Natural killer cell (primary cell): ENCODE measurements at places on chromosomes 3 and 15.

- DNase-seq = no peak
Observed at GRCh38 chr3:101203411-101203810, 117.0 kb downstream of the IMPG2 start.

DNA sequence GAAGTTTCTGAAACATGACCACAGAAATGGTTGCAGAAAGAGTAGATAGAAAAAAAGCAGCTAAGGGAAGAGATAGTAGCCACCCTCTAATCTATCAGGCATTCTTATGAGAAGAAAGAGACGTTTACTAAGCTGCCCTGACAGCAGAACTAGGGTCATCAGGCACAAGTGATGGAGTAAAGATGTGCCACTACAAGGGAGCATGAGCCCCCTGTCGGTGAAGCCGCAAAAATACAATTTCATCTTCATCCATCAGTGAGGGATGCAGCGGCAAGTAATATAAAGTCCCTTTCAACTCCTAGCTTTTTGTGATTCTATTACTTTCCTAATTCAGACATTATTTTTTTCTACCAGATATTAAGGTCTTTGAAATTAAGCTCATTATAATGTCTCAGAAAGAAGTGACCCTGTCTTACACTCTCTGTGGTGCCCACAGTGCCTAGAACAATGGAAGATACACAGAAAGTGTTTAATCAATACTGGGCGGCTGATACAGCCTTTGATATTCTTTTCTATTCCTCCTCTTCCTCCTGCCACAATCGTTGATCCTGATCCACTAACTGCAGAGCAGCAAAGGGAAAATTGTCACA, 651.6 kb downstream of the NTRK3 start:
- DNase-seq = no peak

GRCh38 chr3:191455257-191455952, 5.6 kb upstream of the PYDC2 start:
- DNase-seq = no peak

GRCh38 chr3:48469046-48469915, 22.7 kb downstream of the ATRIP start:
- no peak for DNase-seq

- no peak for DNase-seq
Observed at GRCh38 chr15:28079313-28079969, 19.7 kb downstream of the OCA2 start.

- DNase-seq = no peak
Observed at GRCh38 chr15:61327019-61327631, 98.0 kb upstream of the RORA start.

DNA sequence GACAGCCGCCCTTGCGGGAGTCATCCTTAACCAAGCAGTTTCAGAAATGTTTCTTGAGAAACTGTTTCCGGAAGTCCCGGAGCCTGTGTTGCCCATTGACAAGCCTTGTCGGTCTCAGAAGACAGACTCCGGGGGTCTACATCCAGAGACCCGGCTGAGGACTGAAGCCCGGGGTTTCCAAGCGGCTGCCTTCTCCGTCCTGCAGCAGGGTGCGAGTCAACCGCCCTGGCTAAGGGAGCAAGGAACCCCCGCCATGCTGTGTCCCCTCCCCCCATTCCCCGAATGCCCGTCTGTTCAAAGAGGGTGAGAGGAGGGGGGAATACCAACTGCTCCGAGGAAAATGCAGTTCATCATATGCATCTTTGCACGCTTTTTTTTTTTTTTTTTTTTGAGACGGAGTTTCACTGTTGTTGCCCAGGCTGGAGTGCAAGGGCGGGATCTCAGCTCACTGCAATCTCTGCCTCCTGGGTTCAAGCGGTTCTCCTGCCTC, 61.6 kb downstream of the ATP1B3 start:
- DNase-seq = no peak

- DNase-seq = no peak
Observed at GRCh38 chr15:98855067-98855814, 152.4 kb downstream of the PGPEP1L start.

- no peak for DNase-seq
Observed at GRCh38 chr3:102670986-102671385, 236.2 kb downstream of the ZPLD1 start.

DNA sequence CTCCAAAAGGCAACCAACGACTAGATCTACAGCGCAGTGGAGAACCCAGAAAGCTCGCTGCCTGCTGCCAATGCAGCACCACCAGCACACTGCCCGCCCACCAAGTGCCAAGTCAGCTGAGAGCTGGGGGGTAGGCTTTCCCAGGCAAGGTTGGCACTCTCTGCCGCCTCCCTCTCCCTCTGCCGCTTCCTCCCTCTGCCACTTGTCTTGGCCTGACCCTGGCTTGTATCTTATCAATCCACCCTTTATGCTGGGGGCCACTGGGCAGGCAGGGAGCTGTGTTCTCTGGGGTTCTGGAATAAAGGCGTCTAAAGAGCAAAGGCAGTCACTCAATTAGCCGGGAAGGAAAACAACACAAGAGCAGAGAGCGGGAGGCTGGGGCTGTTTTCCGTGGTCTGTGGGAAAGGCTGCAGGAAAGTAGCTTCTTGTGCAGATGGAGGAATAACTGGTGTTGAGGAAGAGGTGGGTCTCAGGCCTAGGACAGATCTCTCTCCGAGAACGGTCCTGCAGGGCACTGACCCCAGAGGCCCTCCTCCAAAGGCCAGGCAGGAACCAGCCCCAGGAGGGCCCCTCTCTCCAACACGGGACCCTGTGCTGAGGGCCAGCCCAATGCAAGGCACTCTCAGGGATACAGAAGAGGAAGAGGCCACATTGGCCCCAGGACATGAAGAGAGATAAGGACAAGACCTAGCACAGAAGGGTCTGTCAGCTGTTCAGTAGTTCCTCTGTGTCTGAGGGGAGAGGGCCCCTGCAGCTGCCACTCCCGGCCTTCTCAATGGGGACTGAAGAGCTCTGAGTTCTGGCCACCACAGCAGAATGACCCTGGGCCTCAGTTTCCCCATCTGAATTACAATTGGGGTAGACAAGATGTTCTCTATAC, 30.8 kb downstream of the ACSBG1 start:
- DNase-seq = no peak

DNA sequence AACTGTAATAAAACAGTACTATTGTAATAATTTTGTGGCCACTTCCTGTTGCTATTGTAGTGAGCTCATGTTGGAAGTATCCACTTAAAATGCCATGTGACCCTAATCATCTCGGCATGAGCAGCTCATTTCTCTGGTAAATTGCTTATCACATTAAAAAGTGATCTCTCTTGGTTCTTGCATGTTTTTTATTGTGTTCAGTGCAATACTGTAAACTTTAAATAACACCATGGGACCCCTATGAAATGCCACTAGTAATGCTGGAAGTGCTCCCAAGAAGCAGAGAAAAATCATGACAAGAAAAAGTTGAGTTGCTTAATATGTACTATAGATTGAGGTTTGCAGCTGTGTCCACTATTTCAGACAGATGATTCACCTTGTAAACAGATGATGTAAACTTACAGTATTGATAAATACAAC, 45.6 kb downstream of the NMD3 start:
- no peak for DNase-seq
